Activated T-helper 2 cell treated with anti-CD3 and anti-CD28 coated beads, Interferon-gamma antibody, Interleukin-2, Interleukin-4, amounts not matched to agents 10 μg/mL and 5 μg/mL and 100 μg/mL, durations not matched to agents 14 hours and 24 hours and 36 hours (primary cell): ENCODE measurements at places on chromosomes 12 and 14. TPM values are rescaled to one million over a fixed set of nuclear protein-coding genes. Genes with fewer than 3 reads are reported as not detected.

Gene FOXN3
- total RNA-seq, result 131 and 135 TPM in 2 replicates

GRCh38 chr12:54131641-54132280 lies 57.0 kb downstream of the SMUG1 start:
- DNase-seq, result no peak

- no peak for DNase-seq
These were observed 28.3 kb downstream of the DIO3 start for GRCh38 chr14:101589486-101590015.

DNA sequence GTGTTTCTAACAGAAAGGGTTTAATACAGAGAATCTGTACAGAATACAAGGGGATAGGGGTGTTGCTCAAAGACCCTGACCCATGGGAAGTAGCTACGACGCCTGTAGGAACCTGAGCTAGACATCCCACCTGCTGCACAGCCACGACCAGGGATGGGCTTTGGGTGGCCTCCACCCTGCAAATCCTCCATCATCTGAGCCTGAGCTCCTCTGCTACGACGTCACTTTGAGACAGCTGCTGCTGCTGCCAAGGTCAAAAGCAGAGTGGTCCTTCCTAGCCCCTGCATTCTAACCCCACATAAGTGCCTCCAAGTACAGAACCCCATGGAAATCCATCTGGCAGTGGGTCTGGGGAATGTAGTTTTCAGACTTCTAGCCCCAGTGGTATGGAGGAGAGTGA lies 43.8 kb downstream of the JAG2 start:
- DNase-seq, result no peak

Gene TBX3
- total RNA-seq, result not detected in 2 replicates

Gene RAB21
- 95.4 and 96.1 TPM in 2 replicates for total RNA-seq

Gene FOXN4
- not detected in 2 replicates for total RNA-seq

Gene ADCY4
- total RNA-seq, result 1.5 and 2.3 TPM in 2 replicates

DNA sequence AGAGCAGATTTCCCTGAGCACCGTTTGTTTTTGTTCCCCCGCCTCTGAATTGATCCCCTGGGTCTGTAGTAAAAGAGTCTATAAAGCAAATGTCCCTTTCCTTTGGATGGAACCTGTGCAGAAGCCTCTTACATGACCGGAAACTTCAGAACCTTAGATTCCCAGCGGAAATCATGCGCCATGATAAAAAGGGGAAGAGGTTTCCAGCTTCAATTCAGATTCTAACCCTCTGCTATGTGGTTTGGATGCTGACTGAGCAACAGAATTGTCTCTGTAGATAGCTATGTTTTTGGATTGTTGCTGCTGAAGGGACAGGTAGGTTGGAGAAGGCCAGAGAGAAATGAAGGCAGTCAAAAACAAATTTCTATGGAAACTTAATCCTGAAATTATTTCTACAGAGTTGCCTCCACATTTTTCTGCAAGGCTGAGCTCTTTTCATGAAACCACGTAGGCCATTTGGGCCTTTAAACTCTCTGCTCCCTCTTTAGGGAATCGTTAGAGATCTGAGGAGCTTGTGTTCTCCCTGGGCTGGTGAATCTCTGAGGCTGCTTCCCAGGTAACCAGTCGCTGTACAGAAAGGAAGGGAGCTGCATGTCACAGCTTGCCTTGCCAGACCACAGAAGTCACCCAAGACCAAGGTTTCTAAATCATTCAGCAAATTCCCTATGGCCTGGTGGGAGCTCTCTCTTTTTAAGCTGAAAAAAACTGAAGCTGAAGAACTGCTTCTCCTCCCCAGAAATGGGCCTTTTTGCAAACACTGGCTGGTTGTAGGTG lies 28.7 kb upstream of the OR10P1 start:
- DNase-seq, result no peak
